ENCODE measurements at places on chromosomes 2 and 18. TPM values are rescaled to one million over a fixed set of nuclear protein-coding genes. Genes with fewer than 3 reads are reported as not detected.
A peak's percentile ranks its signal among the peaks of the same experiment; 100 is the strongest.

Gene SERPINB3
- total RNA-seq, result not detected

Gene MBOAT2
- total RNA-seq, result 5.3 TPM

Gene HOXD1
- total RNA-seq, result not detected

Gene CD8A
- 1.3 TPM for total RNA-seq

Gene LINC00305
- total RNA-seq, result not detected

Gene SIGLEC15
- not detected for total RNA-seq

Gene CNDP1
- not detected for total RNA-seq

Gene FAM228A
- total RNA-seq, result not detected

Gene SPP2
- not detected for total RNA-seq

Gene SP140L
- total RNA-seq, result 49.1 TPM

Gene EVA1A
- total RNA-seq, result not detected

Gene TXNL1
- 104 TPM for total RNA-seq

GRCh38 chr2:232365621-232366321 lies 12.8 kb upstream of the ALPP start:
- H3K27ac ChIP-seq, result no peak overlapping the region
- H3K4me3 ChIP-seq, result no peak overlapping the region
- no peaks in the 10 kb centered on the region for H3K36me3 ChIP-seq
- H3K4me1 ChIP-seq, result peaks cover 18% of the 10 kb centered on the region

DNA sequence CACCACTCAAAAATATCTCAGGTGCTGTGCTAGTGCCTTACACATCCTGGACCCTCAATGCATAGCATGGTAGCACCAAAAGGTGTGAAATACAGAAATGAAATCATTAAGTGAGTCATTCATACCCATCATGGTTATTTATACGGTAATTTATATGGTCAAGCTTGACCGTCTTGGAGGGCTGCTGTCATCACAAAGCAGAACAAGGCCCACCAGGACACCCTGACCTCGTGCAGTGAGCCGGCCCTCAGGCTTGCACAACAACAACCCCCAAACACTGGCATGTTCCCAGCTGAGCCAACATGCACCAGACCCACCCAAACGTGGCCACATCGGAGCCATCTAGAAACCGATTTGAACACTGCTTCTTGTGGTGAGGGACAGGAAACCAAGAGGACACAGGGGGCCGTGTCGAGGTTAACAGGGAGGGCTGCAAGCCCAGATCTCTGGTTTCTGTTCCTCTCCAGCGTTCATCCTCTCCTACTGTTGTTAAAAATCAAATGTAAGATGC lies 378.5 kb upstream of the ID2 start:
- peaks cover 14% of the 10 kb centered on the region for H3K36me3 ChIP-seq
- peak; percentile 94 for DNase-seq
- H3K27me3 ChIP-seq, result no peaks in the 10 kb centered on the region
- peaks cover 72% of the 10 kb centered on the region for H3K4me1 ChIP-seq
- peak overlapping the region; percentile 83 for H3K27ac ChIP-seq

DNA sequence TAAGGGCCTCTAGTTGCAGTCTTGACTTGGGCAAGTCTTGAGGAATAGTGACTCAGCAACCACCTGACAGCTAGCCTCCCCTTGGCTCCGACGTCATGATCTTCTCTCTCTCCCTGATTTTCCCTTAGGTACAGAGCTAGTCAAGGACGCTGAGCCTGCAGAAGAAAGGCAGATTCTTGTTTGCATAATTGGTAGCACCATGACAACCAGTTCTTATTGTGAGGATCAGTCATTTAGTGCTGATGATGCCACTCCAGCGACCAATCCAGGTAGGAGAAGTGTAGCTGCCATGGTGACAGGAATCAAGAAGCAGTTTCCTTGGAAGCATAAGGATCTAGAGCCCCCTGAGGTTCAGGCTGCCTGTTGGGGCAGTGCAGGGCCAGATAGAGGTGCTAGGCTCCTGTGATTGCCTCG lies 2.8 kb upstream of the RESP18 start:
- no peak overlapping the region for H3K4me3 ChIP-seq
- H3K27ac ChIP-seq, result no peak overlapping the region
- DNase-seq, result no peak
- H3K27me3 ChIP-seq, result peaks cover 65% of the 10 kb centered on the region
- H3K4me1 ChIP-seq, result no peaks in the 10 kb centered on the region

- H3K27ac ChIP-seq, result no peak overlapping the region
- no peaks in the 10 kb centered on the region for H3K4me1 ChIP-seq
- H3K27me3 ChIP-seq, result peaks cover 14% of the 10 kb centered on the region
- H3K36me3 ChIP-seq, result no peaks in the 10 kb centered on the region
- DNase-seq, result no peak
- no peak overlapping the region for H3K4me3 ChIP-seq
Measured at GRCh38 chr2:167940346-167940725, 307.1 kb downstream of the STK39 start.

- H3K4me1 ChIP-seq, result no peaks in the 10 kb centered on the region
- H3K4me3 ChIP-seq, result no peak overlapping the region
- H3K27ac ChIP-seq, result no peak overlapping the region
Measured at GRCh38 chr2:169190197-169190775, 120.9 kb downstream of the DHRS9 start.

- H3K4me1 ChIP-seq, result peaks cover 3% of the 10 kb centered on the region
- H3K4me3 ChIP-seq, result no peak overlapping the region
- no peaks in the 10 kb centered on the region for H3K36me3 ChIP-seq
- no peak overlapping the region for H3K27ac ChIP-seq
- DNase-seq, result peak; percentile 84
Measured at GRCh38 chr2:1817256-1818051, 73.1 kb upstream of the PXDN start.

DNA sequence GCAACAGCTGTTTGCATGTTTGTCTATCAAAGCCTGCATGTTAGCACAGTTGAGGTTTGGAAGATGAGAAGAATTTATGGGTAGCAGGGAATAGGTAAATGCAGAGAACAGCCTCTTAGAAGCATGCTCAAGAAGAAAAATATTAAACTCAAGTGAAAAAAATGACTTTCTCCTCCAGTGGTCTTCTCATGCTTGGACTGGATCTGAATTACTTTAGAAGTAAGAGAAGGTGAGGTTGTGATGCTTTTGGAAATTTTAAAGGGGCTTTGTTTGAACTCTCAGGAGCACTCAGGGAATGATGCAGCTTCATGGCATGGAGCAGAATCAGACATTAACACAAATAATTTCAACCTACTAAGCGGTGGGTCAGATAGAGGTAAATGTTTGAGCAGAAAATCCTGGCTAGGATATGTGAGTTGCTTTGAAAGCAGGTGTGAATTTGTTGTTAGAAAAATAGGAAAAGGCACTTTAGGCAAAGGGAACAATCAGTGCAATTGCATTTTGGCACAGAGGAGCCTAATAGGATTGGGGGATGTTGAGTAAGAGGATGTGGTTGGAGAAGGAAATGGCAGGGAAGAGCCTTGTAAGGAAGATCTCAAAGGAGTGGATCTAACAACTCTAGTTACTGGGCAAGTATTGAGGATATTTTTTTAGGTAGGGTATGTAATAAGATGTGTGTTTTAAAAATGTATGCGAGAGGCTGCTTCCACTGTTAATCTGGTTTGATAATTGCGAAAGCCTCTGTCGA lies 76.3 kb downstream of the DDX1 start:
- no peak for DNase-seq
- no peaks in the 10 kb centered on the region for H3K4me1 ChIP-seq
- no peak overlapping the region for H3K27ac ChIP-seq
- no peaks in the 10 kb centered on the region for H3K36me3 ChIP-seq
- H3K4me3 ChIP-seq, result no peak overlapping the region

- no peaks in the 10 kb centered on the region for H3K36me3 ChIP-seq
- H3K4me3 ChIP-seq, result no peak overlapping the region
- H3K27ac ChIP-seq, result no peak overlapping the region
- no peak for DNase-seq
Measured at GRCh38 chr2:189937691-189938090, 124.8 kb downstream of the MSTN start.

DNA sequence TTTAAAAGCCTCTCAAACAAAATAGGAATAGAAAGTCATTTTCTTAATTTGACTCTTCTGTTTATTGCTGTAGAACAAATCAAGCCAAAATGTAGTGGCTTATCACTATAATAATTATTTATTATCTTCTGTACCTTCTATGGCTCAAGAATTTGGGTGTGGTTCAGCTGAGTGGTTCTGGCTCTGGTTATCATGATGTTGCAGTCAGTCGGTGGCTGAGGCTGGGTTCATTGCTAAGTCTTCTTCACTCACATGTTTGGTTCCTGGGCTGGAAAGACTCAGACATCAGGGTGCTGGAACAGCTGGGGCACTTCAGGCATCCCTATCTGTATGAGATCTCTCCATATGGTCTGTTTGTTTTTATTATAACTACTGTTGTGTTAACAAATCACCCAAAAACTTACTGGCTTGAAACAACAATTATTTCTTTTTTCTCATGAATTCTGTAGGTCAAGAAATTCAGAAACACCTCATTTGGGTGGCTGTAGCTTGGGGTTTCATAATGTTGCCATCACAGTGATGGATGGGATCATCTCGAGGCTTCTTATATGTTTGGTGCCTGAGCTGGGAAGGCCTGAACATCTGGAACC lies 242.6 kb upstream of the FBXO11 start:
- no peak overlapping the region for H3K27ac ChIP-seq
- no peak overlapping the region for H3K4me3 ChIP-seq
- no peaks in the 10 kb centered on the region for H3K27me3 ChIP-seq
- H3K4me1 ChIP-seq, result peaks cover 15% of the 10 kb centered on the region
- no peaks in the 10 kb centered on the region for H3K36me3 ChIP-seq

DNA sequence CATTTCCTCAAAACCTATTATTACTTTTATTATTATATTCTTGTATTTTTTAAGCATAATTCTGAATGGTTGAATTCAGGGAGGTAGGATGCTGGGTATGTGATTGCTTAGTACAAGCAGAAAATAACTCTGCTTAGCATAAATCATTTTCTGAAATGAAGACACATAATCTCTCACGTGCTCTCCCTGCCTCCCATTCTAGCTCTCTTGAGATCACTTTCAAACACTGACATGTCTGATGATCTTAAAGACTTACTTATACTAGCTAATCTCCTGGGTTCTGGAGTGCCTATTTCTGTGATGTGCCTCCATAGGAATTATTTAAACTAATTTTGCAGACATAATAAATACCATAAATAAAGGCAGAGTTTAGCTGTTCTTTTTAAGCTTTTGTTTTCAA lies 1136.0 kb downstream of the SUCLG1 start:
- no peak for DNase-seq
- H3K27ac ChIP-seq, result no peak overlapping the region
- H3K4me1 ChIP-seq, result no peaks in the 10 kb centered on the region

DNA sequence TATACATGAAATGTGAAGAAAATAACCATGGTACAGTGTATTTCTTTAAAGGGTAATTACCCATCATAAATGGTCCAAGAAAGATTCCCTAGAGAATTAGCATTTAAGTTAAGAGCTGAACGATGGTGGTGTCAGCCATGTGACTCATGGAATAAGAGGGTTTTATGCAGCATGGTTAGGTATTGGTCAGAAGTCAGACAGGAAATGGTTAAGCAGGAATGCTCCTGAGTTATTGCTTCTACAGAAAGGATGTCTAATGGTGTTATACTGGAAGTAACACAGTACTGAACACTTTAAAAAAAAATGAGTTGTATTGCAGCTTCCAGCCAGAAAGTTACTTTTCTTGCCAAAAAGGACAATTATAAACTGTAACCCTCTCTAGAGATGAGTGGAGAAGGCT lies 72.7 kb upstream of the UBE2E3 start:
- no peaks in the 10 kb centered on the region for H3K4me1 ChIP-seq
- H3K27me3 ChIP-seq, result peaks cover 11% of the 10 kb centered on the region
- H3K4me3 ChIP-seq, result no peak overlapping the region
- no peak overlapping the region for H3K27ac ChIP-seq

DNA sequence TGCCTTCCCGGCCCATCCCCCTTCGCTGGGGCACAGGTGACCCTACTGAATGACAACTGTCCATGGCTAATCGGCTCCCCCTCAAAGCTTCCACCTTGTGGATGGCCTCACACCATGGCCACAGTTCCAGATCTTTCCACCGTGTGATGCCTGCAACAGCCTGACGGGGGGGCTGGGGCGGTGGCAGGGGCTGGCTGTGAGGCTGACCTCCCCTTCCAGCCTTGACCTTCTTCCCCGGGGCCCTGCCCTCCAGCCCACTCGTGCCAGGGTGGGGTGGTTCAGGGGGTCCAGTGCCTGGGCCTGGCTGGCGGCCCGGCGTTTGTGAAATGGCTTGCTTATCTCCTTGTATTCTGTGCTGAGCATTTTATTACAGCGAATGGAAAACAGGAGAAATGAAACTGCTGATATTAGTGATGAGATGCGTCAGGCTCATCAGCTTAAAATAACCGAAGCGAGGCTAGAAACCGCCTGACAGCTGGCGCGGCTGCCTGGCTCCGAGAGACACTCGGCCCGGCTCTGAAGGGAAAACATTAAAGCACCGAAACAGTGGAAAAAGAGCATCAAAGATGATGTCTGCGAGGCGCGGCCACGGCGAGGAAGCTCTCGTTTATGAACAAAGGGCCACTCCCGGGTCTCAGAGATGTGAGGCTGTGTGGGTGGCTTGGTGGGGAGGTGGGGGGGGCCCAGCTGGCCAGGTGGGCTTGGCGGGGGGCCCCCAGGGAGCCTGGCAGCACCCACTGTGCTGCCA lies 916 bp upstream of the PDCD1 start:
- H3K27ac ChIP-seq, result peak overlapping the region; percentile 91
- H3K36me3 ChIP-seq, result peaks cover 17% of the 10 kb centered on the region
- peaks cover 55% of the 10 kb centered on the region for H3K4me1 ChIP-seq
- DNase-seq, result peak; percentile 86
- H3K4me3 ChIP-seq, result peak overlapping the region; percentile 89

GRCh38 chr2:1546023-1546591 lies 132.8 kb downstream of the TPO start:
- H3K4me3 ChIP-seq, result no peak overlapping the region
- peaks cover under 1% of the 10 kb centered on the region for H3K27me3 ChIP-seq
- DNase-seq, result peak; percentile 79
- H3K27ac ChIP-seq, result peak overlapping the region; percentile 48
- H3K4me1 ChIP-seq, result peaks cover 7% of the 10 kb centered on the region

GRCh38 chr18:2914185-2914880 lies 67.5 kb downstream of the EMILIN2 start:
- peaks cover 56% of the 10 kb centered on the region for H3K36me3 ChIP-seq
- H3K27ac ChIP-seq, result no peak overlapping the region
- H3K27me3 ChIP-seq, result no peaks in the 10 kb centered on the region
- H3K4me1 ChIP-seq, result peaks cover 17% of the 10 kb centered on the region

- no peak for DNase-seq
- H3K36me3 ChIP-seq, result no peaks in the 10 kb centered on the region
- peak overlapping the region; percentile 58 for H3K27ac ChIP-seq
Measured at GRCh38 chr2:72915320-72915906, 1.9 kb upstream of the EMX1 start.

DNA sequence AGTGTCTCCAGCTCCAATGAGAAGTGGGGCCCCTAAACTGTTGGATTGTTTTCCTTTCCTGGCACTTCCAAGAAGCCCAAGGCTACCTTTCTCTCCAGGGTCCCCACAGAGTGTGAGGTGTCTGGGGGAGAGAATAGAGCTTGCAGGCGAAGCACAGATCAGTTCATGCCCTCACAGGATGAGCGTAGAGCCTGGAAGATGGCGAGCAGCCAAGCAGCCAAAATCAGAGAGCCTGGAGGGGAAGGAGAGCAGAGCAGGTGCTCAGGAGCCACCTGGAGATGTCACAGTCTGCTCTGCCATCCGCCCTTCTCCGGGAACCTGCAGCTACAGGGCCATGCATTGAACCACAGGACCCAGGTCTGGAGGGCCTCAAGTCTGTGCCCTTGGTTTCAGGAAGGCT lies 54.7 kb upstream of the TCF7L1 start:
- no peak overlapping the region for H3K4me3 ChIP-seq
- H3K27me3 ChIP-seq, result peaks cover 14% of the 10 kb centered on the region
- H3K27ac ChIP-seq, result no peak overlapping the region
- H3K4me1 ChIP-seq, result no peaks in the 10 kb centered on the region
